ENCODE measurements at places on chromosomes 5 and 9.

GRCh38 chr5:107954254-107954653 lies 283.5 kb upstream of the EFNA5 start:
- DNase-seq: no peak

GRCh38 chr5:112996830-112997374 lies 20.3 kb downstream of the DCP2 start:
- DNase-seq: no peak

- DNase-seq: no peak
Observed at GRCh38 chr5:142900927-142901326, 130.8 kb downstream of the ARHGAP26 start.

DNA sequence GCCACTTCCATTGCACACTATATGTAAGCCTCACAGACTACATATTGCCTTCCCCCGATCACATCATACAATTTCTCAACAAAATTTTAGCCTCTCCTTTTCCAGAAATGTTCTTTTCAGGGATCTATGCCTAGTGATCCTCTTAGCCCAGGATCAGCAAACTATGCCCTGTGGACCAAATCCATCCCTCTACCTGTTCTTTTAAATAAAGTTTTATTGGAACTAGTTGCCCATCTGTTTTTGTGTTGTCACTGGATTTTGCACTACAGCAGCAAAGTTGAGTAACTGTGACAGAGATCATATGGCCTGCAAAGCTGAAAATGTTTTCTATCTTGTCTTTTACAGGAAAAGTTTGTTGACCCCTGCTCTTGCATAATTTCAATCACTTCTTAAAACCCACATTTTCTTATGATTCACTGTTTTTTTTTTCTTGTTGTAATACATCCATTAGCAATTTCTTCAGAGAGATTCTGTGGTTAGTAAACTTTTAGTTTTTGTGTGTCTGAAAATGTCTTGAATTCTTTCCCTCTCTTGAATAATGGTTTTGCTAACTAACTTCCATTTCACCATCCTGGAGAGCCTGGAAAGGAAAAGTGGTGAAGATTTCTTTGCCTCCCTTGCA lies 7.1 kb downstream of the TXNDC8 start:
- no peak for DNase-seq

DNA sequence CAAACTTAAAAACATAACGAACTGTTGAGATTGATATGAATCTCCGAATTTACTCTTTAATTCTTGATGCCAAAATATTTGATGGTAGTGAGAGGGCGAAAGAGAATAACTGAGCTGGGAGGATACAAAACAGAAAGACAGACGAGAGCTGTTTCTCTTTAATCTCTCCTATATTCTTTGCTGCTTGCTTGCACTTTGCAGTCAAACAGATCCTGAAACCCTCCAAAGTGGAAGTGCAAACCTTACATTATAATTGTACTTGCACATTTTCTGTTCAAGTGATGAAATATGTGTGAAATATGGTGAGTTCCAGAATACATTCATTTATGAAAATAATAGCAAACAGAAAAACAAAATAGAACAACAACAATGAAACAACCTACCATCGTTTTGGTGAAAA lies 63.8 kb downstream of the PAM start:
- no peak for DNase-seq

Measured in stimulated activated CD4-positive, alpha-beta T cell treated with anti-CD3 and anti-CD28 coated beads, Interleukin-4, amount 100 ng/mL, for 48 hours (primary cell).